ENCODE measurements at places on chromosomes 11 and 22.

DNA sequence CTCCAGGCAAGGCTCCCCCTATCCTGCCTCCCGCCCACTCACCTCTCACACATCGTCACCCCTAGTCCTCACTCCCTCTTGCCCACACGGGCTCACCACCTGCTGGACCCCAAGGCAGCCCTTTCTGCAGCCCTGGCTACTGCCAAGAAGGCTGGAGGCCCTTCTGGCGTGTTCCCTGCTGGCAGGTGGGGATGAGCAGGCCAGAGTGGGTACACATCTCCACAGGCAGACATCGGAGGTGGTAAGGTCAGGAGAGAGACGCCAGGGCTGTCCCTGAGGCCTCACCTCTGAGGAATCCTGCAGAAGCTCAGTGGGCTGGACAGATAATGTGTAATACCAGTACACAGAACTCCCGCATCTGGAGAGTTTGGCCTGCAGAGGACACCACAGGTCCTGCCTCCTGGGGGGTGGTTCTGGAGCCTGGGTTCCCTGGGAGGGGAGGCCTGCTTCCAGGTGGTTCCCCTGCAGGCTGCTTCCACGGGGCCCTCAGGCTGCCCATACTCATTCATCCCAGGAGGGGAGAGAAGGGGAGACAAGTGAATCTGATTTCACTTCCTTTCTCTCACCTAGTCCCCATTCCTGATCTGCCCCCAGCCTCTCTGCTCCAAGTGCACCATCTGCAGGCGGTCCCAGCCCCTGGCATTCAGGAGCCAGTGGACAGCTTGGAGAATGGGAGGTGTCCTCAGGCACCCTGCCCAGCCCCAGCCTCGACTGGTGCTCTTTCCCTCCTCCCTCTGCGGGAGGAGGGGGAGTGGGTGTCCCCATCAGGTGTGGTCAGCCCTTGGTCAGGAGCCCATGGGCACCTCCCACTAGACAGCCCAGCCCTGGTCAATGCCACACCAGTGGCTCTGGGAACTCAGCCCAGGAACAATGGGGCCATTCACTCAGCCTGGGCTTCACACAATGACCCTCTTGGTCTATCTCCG lies 6.1 kb upstream of the CHST1 start:
- DNase-seq: peak; percentile 67

GRCh38 chr22:29427176-29427760 lies 11.1 kb upstream of the RFPL1 start:
- DNase-seq: no peak

- DNase-seq: no peak
Measured at GRCh38 chr22:24315367-24315966, 44.8 kb downstream of the SPECC1L start.

GRCh38 chr11:34792814-34793258 lies 123.3 kb downstream of the APIP start:
- no peak for DNase-seq

- DNase-seq: no peak
Measured at GRCh38 chr11:94650756-94651155, 83.6 kb downstream of the PIWIL4 start.

GRCh38 chr11:103395612-103396011 lies 286.4 kb downstream of the DYNC2H1 start:
- no peak for DNase-seq

- no peak for DNase-seq
Measured at GRCh38 chr11:116879800-116880625, 42.6 kb upstream of the APOA1 start.

- DNase-seq: no peak
Measured at GRCh38 chr11:12474871-12475270, 97.5 kb downstream of the PARVA start.

DNA sequence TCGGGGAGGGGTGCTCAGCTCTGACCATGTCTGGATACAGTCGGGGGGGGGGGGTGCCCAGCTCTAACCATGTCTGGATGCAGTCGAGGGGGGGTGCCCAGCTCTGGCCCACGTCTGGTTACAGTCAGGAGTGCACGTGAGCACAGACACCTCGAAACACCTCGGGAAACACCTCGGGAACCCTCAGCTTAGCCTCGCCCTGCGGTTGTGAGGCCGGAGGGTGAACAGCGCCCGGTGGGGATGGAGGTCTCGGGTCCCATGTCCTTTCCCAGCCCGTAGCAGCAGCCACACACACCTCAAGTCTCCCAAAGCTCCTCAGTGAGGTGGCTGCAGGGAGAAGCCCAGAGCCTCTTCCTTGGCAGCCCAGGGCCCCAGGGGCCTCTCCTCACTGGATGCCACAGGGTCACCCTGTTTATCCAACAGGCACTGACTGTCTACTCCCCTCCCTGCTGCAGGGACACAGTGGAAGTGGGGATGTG lies 2.1 kb downstream of the SIGIRR start:
- no peak for DNase-seq

DNA sequence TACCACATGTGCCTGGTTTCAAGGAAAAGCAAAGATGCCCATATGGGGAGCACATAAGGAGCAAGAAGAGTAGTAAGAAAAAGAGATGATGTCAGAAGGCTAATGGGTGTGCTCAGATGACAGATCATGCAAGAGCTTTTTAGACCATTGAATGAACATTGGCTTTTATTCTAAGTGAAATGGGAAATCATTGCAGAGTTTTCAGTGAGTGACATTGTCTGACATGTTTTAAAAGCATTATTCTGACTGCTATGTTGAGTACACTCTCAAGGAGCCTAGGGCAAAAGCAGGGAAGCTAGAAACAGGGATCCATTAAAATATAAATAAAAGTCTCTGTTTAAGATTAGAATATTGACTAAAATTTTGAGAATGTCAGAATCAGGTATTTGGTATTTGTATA lies 133.6 kb downstream of the METTL15 start:
- DNase-seq: no peak

GRCh38 chr22:16601437-16602223 lies 9.0 kb upstream of the CCT8L2 start:
- DNase-seq: no peak

DNA sequence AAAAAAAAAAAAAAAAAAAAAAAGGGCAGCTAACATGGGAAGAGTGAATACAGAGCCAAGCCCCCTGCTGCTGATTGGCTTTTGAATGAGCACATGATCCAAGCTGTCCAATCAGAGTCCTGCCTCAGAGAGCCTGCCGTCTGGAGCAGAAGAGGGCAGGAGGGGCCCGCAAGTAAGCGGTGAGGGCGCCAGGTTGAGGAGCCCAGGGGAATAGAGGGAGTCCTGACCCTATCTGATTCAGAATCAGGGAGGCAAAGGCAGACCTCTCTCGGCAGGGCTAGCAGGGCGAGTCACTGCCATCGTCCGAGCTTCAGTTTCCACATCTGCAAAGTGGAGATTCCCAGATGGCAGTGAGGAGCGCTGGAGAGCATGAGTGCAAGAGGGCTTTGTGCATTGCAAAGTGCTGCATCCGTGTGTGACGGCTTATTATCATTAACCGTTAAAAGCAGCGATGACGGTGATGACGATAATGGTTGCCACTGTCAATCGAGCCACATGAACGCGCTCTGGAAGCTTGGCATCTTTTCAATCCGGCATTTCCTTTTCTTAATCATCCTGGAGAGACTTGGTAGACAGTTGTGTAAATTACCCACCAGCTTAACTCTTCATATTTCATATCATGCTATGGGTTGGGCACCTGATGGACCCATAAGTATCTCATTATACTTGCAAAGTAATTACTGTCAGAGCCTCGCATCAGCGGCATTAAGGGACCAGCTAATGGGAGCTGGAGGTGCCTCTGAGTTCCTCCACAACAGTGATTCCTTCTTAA lies 68.6 kb upstream of the ATXN10 start:
- DNase-seq: no peak

- no peak for DNase-seq
Measured at GRCh38 chr22:45053571-45053970, 43.8 kb upstream of the PHF21B start.

- DNase-seq: no peak
Measured at GRCh38 chr11:58787903-58788302, 56.2 kb upstream of the GLYAT start.

DNA sequence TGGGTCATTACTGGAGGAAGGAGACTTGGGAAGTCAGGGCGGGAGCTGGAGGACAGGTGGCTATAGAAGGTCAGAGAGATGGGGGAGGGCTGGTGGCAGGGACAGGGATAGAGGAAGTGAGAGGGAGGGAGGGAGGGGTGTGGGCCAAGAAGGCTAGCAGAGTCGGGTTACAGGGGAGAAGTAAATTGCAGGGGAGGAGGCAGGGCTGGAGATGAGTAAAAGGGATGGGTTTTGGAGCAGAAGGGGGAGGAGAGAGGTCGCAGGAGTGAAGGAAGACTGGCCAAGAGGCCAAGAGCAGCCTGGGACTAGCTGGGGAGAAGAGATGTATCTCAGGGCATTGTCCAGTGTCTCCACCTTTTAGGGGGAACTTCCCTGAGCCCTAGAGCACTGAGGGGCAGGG lies 33.0 kb downstream of the LRRC10B start:
- DNase-seq: no peak

GRCh38 chr11:14422052-14422813 lies 63.2 kb upstream of the RRAS2 start:
- DNase-seq: peak; percentile 37

DNA sequence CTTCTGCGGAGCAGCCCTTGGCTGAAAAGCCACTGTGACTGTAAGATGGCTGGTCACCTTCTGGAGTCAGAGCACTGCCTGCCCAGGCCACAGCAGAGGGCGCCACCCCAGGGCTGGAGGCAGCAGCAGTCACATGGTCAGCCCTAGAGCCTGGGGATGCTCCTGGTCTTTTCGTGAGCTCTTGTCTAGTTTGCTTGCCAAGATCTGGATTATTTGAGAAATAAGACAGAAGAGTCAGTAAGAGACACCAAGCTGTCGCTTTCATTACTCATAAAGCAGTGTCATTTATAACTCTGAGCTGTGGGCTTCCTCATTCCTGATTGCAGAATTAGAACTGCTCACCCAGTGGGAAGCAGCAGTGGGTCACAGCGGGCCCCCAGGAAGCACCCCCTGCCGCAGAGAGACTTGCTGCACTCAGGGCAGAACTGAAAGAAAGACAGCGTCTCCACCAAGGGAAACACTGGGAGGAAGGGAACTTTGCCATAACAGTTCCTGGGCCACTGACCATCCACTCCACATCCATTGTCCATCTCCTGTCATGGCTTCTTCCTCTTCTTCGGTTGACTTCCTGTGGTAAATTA lies 56.7 kb downstream of the PPP6R2 start:
- DNase-seq: peak; percentile 40

- no peak for DNase-seq
Measured at GRCh38 chr22:43128116-43128515, 15.1 kb downstream of the MCAT start.

DNA sequence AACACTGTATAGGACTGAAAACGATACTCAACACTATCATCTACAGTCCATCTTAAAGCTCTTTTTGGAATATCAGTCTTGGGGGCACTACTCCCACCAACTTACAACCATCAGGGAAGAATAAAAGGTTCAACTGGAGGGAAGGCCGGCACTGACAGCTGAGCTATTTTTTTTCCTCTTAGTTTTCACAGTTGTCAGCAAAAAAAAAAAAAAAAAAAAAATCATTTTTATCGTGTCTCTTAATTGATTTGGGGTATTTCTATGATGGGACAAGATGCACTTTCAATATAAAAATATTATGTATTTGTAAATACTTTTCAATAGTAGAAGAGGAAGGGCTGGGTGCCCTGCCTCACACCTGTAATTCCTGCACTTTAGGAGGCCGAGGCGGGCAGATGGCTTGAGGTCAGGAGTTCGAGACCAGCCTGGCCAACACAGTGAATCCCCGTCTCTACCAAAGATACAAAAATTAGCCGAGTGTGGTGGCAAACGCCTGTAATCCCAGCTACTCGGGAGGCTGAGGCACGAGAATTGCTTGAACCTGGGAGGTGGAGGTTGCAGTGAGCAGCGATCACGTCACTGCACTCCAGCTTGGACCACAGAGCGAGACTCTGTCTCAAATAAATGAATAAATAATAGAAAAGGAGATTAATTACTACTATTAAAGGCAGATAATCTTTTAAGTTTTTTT lies 1.5 kb downstream of the KIF18A start:
- DNase-seq: no peak

DNA sequence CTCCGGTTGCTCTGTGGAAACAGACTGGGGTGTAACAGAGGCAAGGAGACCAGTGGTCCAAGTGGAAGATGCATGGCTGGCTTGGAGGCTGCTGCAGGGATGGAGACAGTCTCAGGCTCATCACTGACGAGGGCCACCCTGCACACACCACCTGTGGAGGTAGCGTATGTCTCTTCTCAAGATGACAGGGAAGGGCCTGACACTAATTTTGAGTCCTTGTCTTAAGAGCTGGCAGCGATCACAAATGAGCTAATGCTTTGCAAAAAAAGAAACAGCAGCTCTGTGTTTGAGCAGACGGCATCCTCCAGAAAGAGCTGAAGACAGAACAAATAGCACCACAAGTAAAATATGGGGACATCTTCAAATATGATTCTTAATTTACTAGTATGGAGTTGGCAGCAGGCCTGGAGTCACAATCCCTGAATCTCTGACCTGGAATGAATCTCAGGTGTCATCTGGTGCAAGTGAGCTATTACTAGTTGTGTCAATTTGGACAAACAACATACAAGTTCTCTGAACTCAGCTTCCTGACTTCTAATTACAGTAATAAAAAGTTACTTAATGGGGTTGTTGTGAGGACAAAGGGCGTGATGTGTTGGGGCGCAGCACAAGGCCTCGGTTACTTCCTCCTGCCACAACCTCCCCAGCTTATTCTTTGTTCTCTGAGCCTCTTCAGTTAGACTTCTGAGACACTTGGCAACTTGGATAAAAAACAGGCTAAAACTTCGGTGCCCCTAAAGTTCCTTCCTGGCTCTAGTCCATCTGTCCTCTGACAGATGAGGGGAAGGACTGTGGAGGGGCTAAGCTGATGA lies 95.2 kb upstream of the BID start:
- DNase-seq: no peak

DNA sequence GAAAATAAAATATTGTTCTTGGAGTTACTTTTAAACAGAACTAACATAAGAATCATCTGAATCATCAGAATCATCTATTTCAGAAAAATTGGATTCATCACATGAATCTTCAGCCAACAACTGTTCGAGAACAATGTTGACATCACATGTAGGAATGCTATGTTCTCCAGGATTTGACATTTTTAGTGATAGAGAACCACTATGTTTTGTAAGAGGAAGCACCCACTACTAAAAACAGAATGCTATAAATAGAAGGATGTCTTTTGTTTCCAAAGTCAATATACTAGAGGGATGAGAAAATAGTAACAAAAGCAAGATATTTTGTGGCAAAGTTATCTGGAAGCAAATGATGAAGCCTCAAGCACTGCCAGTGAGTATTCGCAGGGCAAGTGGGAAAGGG lies 263.4 kb upstream of the DDI1 start:
- DNase-seq: no peak

- DNase-seq: no peak
Measured at GRCh38 chr11:130731401-130731800, 184.9 kb downstream of the SNX19 start.

GRCh38 chr11:132451942-132452601 lies 1080.2 kb downstream of the OPCML start:
- DNase-seq: no peak

- no peak for DNase-seq
Measured at GRCh38 chr11:76744186-76745043, 38.7 kb upstream of the TSKU start.

GRCh38 chr11:34242037-34242625 lies 115.7 kb downstream of the ABTB2 start:
- no peak for DNase-seq

- DNase-seq: no peak
Measured at GRCh38 chr22:41683616-41684015, 5.1 kb downstream of the SNU13 start.

Data from substantia nigra (tissue), 51 donors.